AG04449 (cell line): ENCODE measurements at places on chromosomes 3 and 15.

- no peak for DNase-seq
Observed at GRCh38 chr3:71582612-71583565, 639 bp downstream of the FOXP1 start.

- DNase-seq, result no peak
Observed at GRCh38 chr3:134964226-134964625, 169.2 kb downstream of the EPHB1 start.

DNA sequence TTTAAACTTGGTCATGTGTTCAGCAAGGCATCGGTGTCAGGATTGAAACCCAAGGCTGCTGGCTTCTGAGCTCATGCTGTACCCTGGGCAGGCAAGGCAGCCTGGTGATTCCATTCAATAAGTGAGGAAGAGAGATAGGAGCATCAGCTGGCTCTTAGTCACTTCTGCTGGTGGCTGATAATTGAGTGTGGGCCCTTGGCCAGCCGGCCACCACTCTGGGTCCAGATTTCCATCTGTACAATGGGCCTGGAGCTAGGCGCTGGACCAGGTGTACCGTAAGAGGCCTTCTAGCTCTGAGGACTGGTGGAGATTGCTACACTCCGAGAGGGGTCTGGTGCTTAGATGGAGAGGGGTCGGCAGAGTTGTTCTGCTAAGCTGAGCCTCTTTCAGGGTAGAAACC lies 4.3 kb downstream of the CD276 start:
- DNase-seq, result no peak

GRCh38 chr3:49173116-49173791 lies 1.9 kb downstream of the KLHDC8B start:
- no peak for DNase-seq

DNA sequence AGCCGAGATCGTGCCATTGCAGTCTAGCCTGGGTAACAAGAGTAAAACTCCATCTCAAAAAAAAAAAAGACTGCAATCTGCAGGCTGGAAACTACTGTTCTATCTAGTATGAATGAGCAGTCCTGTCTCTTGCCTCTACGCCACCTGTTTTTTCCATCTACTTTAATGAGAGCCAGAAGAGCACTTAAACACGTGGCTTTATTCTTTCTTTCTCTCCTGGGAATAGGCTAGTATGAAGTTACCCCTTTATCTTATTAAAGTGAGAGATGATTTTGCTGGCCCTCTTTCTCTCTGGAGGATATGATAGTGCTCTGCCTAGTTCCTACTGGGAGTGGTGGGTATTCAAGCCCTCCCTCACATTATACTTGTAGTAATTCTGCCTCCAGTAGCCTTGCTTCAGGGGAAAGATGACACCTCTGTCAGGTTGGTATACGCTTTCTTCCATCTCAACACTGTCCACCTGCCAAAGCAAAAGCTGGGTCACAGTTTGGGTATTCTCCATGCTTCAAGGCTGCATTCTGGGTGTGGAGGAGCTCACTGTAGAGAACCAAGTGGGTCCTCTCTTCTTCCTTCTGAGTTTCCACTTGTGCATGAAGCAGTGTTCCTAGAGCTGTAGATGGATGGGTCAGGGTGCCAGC lies 17.8 kb downstream of the MAPKBP1 start:
- DNase-seq, result no peak

DNA sequence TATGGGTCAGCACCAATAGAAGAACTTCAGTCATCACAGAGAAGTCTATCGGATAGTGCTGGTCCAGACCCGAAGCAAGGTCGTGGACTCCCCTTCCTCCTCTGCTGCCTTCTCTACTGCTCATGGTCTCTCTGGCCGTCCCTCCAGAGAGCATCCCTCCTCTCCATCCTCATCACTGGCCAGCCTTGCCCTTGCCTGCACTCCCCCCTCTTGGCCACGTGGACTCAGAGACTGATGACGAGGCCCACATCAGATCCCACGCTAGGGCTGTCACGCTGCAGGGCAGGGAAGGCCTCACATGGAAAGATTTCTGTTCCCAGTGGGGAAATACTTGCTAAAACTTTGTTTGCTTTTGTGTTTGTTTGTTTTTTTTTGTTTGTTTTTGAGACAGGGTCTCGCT lies 35.3 kb downstream of the IGDCC3 start:
- no peak for DNase-seq

GRCh38 chr3:98877132-98877531 lies 24.4 kb downstream of the DCBLD2 start:
- DNase-seq, result no peak

DNA sequence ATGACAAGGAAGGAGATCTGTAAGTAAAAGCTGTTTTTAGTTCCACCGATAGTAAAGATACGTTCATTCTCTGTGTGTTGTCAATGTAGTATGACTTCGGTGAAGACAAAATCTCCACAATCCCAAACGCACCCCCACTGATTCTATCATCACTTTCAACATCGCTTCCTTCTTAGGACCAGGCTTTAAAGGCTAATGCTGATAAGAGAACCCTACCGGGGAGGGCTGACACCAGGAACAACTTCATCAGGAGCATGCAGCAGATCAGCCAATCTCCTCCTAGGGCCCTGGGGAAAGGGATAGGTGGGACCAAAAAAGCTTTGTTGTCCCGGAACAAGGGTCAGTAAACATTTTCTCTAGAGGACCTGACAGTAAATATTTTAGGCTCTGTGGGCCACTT lies 334.1 kb downstream of the VPS13C start:
- DNase-seq, result no peak

DNA sequence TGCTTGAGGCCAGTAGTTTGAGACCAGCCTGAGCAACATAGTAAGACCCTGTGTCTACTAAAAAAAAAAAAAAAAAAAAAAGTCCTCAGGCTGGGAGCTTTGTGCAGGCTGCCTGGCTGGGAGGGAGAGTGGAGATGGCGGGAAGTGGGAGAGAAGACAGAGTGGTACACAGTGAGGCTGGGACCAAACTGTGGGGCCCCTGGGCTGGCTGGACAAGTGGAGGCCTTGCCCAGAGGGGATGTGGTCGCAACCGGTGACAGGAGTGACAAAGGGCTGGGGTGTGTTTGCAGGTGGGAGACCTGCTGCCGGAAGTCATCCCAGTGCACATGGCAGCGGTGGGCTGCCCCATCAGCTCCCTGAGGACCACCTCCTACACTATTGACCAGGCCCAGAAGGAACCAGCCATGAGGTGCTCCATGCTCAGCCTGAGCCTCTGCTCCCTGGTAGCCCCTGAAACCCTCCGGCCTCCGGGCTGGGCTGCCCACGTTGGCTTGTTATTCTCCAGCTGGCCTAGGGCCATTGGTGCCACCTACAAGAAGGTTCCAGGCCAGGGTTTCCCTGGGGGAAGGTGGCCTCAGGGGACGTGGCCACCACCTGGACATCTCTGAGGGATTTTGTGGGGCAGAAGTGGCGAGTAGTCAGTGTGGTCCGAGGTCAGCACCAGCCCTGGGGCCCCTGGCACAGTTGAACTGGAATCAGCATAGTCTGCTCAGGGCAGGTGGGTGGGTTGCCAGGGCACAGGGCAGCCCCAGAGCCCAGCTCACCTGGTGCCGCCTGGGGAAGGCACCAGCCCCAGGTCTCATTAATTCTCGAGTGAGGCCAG lies 22.7 kb downstream of the ACAA1 start:
- DNase-seq, result no peak

- no peak for DNase-seq
Observed at GRCh38 chr15:45095661-45096060, 18.3 kb downstream of the DUOX2 start.

- no peak for DNase-seq
Observed at GRCh38 chr15:63048776-63049665, 6.5 kb downstream of the TPM1 start.

DNA sequence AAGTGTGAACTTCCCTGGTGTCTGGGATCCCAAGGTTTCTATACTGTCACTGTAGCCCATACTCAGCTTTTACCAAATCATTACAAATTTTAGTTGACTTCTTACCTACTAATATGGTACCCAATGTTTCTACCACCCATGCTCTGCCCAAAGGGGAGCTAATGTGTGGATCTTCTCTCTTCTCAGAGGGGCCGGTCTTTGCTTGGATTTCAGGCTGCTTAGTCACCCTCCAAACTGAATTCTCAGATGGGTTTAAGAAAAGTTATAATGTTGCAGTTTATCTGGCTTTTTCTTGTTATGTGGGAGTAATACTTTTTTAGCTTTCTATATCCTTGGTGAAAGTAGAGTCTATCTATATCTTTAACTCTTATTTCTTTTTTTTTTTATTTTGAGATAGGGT lies 67.1 kb upstream of the AKAP13 start:
- DNase-seq, result no peak

GRCh38 chr15:68062946-68063465 lies 8.9 kb downstream of the PIAS1 start:
- DNase-seq, result no peak

- no peak for DNase-seq
Observed at GRCh38 chr3:158085358-158085757, 20.9 kb downstream of the SHOX2 start.

- no peak for DNase-seq
Observed at GRCh38 chr3:133093366-133093765, 55.2 kb downstream of the TMEM108 start.

DNA sequence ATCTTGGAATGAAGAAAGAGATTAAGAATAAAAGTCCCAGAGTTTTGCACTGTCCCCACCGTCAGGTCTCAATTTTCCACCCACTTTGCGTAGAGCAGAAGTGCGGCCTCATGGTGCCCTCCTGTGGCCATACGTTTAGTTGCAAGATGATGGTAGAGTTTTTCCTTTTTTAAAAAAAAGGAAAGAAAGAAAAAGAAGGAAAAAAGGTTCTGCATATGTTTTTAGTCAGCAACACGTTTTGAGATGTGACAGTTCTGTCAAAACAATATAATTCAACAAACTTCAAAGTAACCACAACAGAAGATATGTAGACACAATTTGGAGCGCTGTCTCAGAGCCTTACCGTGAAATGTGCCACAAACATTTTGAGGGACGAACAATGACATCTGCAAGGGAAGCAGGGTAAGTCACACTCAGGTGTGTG lies 24.6 kb downstream of the EBLN2 start:
- DNase-seq, result no peak

DNA sequence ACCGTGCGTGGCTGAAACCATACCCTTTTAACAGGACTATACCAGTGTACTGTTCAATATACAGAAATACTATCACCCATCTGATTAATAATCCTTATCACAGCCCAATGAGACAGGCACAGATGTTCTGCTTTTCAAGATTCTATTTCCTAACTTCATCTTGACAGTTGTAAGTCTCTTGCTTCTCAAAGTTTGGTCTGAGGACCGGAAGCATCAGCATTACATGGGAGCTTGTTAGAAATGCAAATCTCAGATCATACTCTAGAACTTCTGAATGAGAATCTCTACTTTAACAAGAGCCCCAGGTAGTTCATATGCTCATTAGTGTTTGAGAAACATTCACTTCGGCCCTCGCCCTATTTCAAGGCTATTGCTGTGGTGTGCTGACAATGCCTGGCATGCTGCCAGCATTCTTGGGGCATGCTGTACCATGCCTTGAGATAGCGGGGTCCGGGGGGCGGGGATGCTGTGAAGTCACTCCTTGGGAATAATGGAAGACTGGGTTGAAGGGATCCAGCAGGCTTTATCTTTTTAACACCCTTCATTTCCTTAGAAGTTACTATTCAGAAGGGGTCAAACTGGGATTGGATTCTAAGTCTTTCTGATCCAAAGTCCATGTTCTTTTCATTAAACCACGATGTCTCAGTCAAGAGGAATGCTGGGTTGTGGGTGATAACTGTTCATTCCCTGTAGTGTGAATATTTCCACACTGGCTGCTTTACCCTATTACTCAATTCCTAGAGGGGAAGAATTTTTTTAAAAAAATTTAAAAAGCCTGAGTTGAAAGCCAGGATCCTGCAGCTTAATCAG lies 194.7 kb downstream of the LPP start:
- peak; percentile 84 for DNase-seq

DNA sequence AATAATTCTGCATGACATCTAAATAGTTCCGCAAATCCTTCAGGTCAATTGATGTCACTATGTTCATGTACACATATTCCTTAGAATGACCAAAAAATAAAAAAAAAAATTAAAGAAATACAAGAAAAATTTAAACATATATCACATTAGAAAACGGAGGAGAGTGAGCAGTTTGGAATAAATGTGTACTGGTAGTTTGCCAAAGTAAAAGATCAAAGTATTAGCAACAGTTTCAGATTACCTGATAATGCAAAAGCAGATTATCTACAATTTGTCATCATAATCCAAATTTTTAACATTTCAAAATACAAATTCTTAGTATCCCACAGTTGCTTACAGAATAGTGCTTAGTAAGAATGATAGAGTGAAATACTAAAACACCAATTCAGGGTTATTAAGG lies 1.9 kb downstream of the DLG1 start:
- DNase-seq, result no peak

DNA sequence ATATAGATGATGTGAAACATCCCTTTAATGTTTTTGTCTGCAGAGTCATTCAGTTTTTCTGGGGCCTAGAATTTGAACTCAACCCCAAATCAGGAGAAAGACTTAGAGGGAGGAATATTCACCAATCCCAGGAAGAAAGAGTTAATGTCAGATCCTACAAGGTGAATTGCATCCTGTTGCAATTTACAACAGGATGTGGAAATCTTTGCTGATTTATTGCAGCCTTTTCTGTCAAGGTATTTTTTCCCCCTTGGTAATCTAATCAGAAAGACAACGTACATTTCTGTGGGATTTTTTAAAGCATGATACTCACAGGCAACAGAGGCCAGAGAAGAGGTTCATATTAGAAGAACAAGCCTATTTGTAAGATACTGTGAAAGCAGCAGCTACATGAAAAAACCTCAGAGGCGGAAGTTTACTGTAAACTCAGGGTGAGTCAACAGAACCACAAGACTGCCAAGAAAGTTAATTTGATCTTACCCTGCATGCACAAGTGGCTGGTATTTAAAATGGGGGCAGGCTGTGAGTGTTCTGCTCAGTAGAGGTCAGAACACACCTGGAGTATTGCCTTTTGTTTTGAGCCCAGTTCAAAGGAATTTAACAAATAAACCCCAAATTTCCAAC lies 531.9 kb downstream of the AGBL1 start:
- no peak for DNase-seq

- no peak for DNase-seq
Observed at GRCh38 chr15:80639168-80639555, 55.9 kb upstream of the ABHD17C start.
